HCT116 (cell line): ENCODE measurements at places on chromosomes 11 and 22. TPM values are rescaled to one million over a fixed set of nuclear protein-coding genes. Genes with fewer than 3 reads are reported as not detected.

DNA sequence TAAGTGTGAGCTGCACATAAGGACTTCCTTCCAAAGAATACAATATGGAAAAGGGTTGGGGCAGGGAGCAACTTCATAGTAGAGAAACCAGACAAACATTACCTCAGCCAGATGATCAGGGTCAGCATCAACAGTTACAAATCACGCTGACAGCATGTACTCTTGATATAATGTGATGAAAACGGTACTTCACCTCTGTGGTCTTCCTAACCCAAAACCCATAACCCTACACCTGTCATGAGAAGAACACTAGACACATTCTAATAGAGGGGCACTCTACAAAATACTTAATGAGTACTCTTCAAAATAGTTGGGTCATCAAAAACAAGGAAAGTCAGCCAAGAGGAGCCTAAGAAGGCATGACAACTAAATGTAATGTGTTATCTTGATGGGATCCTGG, 43.9 kb downstream of the RRAS2 start:
- no peak for DNase-seq

CLTCL1 gene
- 7.1 TPM for total RNA-seq

UBQLNL gene
- not detected for total RNA-seq

GRCh38 chr22:41603873-41604332, 14.3 kb upstream of the PMM1 start:
- DNase-seq, result no peak

GRCh38 chr22:29069463-29069862, 3.4 kb upstream of the KREMEN1 start:
- no peak for DNase-seq

GRCh38 chr11:7844986-7845385, 48.2 kb upstream of the OR5P2 start:
- no peak for DNase-seq

GRCh38 chr22:30332994-30333706, 6.4 kb upstream of the TBC1D10A start:
- no peak for DNase-seq

GRCh38 chr11:41256041-41256440, 203.4 kb downstream of the LRRC4C start:
- no peak for DNase-seq

- DNase-seq, result peak; percentile 44
Observed at GRCh38 chr22:50498322-50498890, 9.1 kb downstream of the LMF2 start.

LDLRAD3 gene
- total RNA-seq, result 19.0 TPM

GRCh38 chr22:49951000-49951677, 9.4 kb upstream of the PIM3 start:
- no peak for DNase-seq

- DNase-seq, result no peak
Observed at GRCh38 chr11:133950874-133951326, 5.9 kb downstream of the IGSF9B start.

IGSF22 gene
- not detected for total RNA-seq

- peak; percentile 36 for DNase-seq
Observed at GRCh38 chr11:63945477-63946163, 6.8 kb downstream of the NAA40 start.

DNA sequence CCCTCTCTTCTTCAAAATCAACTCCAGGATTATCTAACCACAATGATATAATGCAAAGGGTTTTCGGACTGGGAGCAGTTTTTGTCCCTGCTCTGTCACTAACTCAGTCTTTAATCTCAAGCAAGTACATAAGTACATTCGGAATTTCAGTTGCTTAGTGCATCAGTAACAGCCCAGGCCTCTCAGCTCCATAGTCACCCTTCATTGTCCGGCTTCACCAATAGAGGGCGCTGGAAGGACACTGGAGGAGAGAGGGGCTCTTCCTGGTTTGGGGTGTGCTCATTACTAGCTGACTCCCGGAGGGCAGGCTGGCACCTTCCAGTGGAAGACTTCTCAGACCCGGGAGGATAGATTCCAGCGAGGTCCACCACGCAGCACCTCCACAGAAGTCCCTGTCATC, 90.4 kb upstream of the PDGFD start:
- DNase-seq, result peak; percentile 46

DNA sequence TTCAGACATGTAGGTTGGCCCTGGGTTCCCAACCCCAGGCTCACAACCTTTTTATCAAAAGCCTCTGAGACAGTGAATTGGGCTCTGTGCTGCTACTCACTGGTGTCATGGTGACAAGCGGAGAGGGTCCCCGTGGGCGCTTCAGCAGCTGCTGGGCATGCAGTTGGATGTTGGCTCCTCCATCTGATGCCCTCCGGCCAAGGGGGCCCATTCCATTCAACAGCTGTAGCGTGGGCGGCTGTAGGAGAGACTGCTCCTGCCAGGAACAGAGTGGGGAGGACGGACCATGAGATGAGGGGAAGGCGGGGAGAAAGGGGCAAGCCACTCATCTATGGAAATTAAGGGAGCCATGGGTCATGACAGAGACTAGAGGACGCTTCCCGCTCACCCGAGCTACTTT, 36.0 kb upstream of the APOA1 start:
- no peak for DNase-seq

IRAG1 gene
- total RNA-seq, result 3.7 TPM

DNA sequence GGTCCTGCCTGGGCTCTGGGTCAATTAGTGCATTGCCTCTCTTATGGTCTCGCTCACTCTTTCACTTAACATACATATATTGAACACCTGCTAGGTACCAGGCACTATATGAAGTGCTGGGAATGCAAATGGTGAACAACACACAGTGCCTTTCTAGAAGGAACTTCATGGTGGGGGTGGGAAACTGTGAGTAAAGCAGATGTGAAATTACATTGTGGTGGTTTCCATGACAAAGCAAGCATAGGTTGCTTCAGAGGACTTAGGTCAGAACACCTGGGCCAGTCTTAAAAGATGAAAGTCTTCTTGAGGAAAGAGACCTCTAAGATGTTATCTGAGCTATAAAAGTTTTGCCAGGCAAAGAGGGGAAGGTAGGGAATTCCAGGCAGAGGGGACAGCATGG, 231.3 kb downstream of the BUD13 start:
- no peak for DNase-seq

GRCh38 chr22:39519681-39520225, 609 bp upstream of the ATF4 start:
- DNase-seq, result no peak

KCNJ1 gene
- 0.15 TPM for total RNA-seq

NOX4 gene
- not detected for total RNA-seq

SAA4 gene
- total RNA-seq, result not detected
